ENCODE measurements at places on chromosomes 3 and 15. TPM values are rescaled to one million over a fixed set of nuclear protein-coding genes. Genes with fewer than 3 reads are reported as not detected.

Gene CPNE9
- total RNA-seq: not detected

GRCh38 chr3:55170444-55170843, 242.6 kb upstream of the LRTM1 start:
- H3K36me3 ChIP-seq: no peaks in the 10 kb centered on the region
- peak overlapping the region; percentile 99 for H3K27ac ChIP-seq
- no peaks in the 10 kb centered on the region for H3K27me3 ChIP-seq
- H3K4me3 ChIP-seq: peak overlapping the region; percentile 42
- peaks cover 47% of the 10 kb centered on the region for H3K4me1 ChIP-seq

Gene PLS1
- total RNA-seq: 7.3 TPM

- no peak overlapping the region for H3K27ac ChIP-seq
- no peak overlapping the region for H3K4me3 ChIP-seq
- H3K36me3 ChIP-seq: peaks cover 59% of the 10 kb centered on the region
- H3K27me3 ChIP-seq: no peaks in the 10 kb centered on the region
- no peak for DNase-seq
Measured at GRCh38 chr3:138245026-138245425, 57.9 kb downstream of the ARMC8 start.

Gene SNTN
- total RNA-seq: not detected

DNA sequence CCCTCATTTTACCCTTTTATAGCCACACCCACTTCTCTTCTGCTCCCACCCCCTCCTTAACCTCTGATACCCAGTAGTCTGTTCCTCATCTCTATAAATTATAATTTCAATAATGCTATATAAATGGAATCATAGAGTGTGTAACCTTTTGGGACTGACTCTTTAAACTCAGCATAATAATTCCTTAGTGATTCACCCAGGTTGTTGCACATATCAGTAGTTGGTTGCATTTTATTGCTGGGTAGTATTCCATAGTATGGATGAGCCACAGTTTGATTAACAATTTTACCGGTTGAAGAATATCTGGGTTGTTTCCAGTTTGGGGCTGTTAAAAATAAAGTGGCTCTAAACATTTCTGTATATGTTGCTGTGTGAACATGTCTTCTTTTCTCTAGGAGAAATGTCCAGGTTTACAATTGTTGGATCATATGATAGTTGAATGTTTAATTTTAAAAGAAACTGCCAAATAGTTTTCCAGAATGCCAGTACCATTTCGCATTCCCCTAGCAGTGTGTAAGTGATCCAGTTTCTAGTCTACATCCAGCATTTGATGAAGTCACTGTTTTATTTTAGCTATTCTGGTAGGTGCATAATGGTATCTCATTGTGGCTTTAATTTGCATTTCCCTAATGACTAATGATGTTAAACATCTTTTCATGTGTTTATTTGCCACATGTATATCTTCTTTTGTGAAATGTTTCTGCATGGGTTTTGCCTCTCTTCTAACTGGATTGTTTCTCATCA, 68.5 kb downstream of the VPS8 start:
- no peak overlapping the region for H3K27ac ChIP-seq
- H3K4me1 ChIP-seq: no peaks in the 10 kb centered on the region
- DNase-seq: no peak
- H3K4me3 ChIP-seq: no peak overlapping the region

- no peaks in the 10 kb centered on the region for H3K27me3 ChIP-seq
- H3K27ac ChIP-seq: no peak overlapping the region
Measured at GRCh38 chr3:157369727-157370421, 66.8 kb upstream of the PTX3 start.

Gene RNU6-1
- total RNA-seq: not detected

Gene COMMD2
- 51.2 TPM for total RNA-seq

GRCh38 chr3:100463002-100463401, 29.4 kb upstream of the TMEM45A start:
- H3K4me1 ChIP-seq: peaks cover 9% of the 10 kb centered on the region
- H3K4me3 ChIP-seq: no peak overlapping the region
- H3K27me3 ChIP-seq: no peaks in the 10 kb centered on the region
- no peak overlapping the region for H3K27ac ChIP-seq
- H3K36me3 ChIP-seq: no peaks in the 10 kb centered on the region

- H3K27ac ChIP-seq: peak overlapping the region; percentile 38
- H3K4me1 ChIP-seq: peaks cover 4% of the 10 kb centered on the region
- no peak overlapping the region for H3K4me3 ChIP-seq
- H3K36me3 ChIP-seq: no peaks in the 10 kb centered on the region
Measured at GRCh38 chr15:28904541-28905315, 19.0 kb downstream of the APBA2 start.

DNA sequence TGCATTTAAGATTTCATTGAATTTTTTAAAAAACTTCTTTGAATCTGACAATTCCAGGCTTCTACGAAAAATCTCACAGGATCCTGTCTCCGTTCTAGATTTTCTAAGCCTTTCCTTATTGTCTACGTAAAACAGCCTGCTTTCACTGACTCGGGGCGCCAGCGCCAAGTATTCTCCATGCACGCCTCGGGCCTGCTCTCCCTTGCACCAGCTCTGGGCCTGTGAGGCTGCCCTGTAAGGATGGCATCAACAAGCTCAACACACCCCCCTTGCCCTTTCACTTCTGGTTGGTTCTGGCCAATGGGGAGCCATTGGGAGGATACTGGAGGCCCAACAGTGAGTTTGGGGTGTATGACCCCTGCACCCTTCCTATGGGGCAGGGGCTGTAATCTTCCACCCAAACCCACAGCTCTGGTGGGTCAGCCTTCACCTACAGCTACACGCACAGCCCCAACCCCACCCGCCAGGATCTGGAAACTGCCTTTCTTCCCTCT, 47.8 kb downstream of the SLC41A3 start:
- H3K27ac ChIP-seq: no peak overlapping the region
- peaks cover 8% of the 10 kb centered on the region for H3K36me3 ChIP-seq
- no peaks in the 10 kb centered on the region for H3K27me3 ChIP-seq

- no peaks in the 10 kb centered on the region for H3K36me3 ChIP-seq
- H3K4me1 ChIP-seq: no peaks in the 10 kb centered on the region
- H3K27me3 ChIP-seq: no peaks in the 10 kb centered on the region
- H3K27ac ChIP-seq: no peak overlapping the region
- H3K4me3 ChIP-seq: no peak overlapping the region
Measured at GRCh38 chr3:83873550-83873949, 1085.2 kb upstream of the CADM2 start.

DNA sequence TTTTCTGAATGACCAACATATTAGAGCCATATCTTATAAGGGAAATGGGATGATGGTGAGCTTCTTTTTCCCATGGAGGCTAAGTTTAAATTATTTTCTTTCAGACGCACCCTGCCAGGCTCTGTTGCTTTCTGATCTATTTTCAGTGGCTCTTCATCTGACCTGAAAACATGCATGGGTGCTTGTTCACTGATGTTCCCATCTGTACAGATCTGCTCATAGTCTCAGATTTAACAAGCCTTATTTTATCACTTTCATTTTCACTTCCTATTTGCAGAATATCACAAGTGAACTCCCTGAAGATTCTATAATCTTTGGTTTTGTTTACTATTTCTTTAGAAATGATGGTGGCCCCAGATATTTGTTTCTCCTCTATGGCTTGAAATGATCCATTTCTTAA, 31.1 kb upstream of the SUCLG2 start:
- no peak for DNase-seq
- H3K27me3 ChIP-seq: no peaks in the 10 kb centered on the region
- H3K27ac ChIP-seq: no peak overlapping the region
- H3K4me3 ChIP-seq: no peak overlapping the region
- H3K4me1 ChIP-seq: no peaks in the 10 kb centered on the region
- no peaks in the 10 kb centered on the region for H3K36me3 ChIP-seq

DNA sequence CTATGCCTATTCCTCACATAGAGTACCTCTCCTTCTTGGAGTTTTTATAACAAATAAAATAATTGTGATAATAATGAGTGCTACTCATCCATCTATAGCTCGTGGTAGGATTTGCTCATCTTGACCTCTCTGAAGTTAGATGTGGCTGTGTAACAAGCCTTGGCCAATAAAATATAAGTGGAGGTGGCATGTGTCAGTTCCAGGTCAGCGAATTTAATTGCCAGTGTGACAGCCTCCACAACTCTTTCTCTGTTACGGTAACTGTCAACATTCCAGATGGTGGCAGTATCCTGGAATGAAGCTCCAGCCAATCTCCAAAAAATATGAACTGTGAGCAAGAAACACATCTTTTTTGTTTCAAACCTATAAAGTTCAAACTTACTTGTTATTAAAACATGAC, 13.8 kb downstream of the CLRN1 start:
- H3K27me3 ChIP-seq: peaks cover 57% of the 10 kb centered on the region
- H3K4me3 ChIP-seq: no peak overlapping the region
- no peaks in the 10 kb centered on the region for H3K36me3 ChIP-seq
- DNase-seq: no peak
- H3K4me1 ChIP-seq: peaks cover 8% of the 10 kb centered on the region

DNA sequence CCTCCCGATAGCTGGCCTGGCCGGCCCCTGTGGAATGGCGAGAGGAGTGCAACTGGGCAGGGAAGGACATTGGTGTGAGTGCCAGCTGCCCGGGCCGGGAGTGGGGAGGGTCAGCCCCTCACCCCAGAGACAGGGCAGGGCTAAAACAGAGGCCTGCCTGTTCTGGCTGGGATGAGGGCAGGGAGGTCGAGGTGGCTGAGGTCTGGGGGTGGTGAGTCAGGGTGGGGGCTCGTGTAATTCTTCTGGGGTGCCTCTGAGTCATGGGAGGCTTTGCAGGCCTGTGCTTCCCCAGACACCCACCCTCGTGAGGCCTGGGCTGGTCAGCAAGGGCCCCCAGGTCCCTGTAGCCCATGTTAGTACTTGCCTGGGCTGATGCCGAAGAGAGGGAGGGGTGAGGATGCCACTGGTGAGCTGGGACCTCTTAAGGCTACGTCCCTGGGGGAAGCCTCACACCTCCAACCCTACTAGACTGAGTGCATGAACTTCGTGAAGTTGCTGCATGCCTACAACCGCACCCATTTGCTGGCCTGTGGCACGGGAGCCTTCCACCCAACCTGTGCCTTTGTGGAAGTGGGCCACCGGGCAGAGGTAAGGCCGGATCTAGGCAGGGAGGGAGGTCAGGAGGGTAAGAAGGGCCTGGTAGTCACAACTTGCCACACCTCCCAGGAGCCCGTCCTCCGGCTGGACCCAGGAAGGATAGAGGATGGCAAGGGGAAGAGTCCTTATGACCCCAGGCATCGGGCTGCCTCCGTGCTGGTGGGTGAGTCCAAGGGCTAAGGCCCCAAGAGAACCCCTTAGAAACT, 1.7 kb downstream of the SEMA3B start:
- DNase-seq: no peak
- no peaks in the 10 kb centered on the region for H3K27me3 ChIP-seq
- H3K36me3 ChIP-seq: peaks cover 6% of the 10 kb centered on the region
- H3K27ac ChIP-seq: peak overlapping the region; percentile 35

DNA sequence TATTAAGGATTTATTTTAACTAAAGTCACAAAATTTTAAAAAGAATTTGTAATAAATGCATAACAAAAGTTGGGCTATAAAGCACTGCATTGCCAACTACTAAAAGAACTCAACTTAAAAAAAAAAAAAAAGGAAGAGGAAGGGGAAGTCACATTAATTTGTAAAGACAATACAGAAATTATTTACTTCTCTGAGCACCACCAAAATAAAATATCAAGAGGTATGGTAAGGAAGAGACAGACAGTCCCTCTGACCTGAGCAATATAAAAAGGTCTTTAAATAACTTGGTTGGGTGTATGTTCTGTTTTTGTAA, 83.5 kb downstream of the UACA start:
- no peaks in the 10 kb centered on the region for H3K4me1 ChIP-seq
- peaks cover 30% of the 10 kb centered on the region for H3K36me3 ChIP-seq
- H3K27me3 ChIP-seq: no peaks in the 10 kb centered on the region
- peak overlapping the region; percentile 58 for H3K27ac ChIP-seq
- no peak overlapping the region for H3K4me3 ChIP-seq

DNA sequence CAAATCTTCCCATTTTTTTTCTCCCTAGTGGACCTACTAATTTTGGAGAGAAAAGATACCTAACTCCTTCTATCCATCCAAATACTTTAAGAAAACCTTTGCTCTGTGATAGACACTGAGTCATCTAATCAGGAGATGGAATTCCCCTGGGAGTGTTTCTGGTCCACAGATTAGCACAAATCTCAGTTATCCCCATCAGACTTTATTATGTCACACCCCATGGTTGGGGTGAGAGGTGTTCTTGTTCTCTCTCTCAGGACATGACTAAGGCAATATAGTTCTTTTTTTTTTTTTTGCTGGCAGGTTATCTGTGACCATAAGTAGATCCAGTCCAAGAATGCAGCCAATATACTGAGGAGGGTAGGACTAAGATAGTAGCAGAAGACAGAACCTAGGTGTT, 15.8 kb downstream of the SLC9A9 start:
- peaks cover 17% of the 10 kb centered on the region for H3K4me1 ChIP-seq
- peak; percentile 20 for DNase-seq
- H3K27ac ChIP-seq: no peak overlapping the region
- H3K27me3 ChIP-seq: no peaks in the 10 kb centered on the region
- no peak overlapping the region for H3K4me3 ChIP-seq

Gene COX17
- 47.9 TPM for total RNA-seq

DNA sequence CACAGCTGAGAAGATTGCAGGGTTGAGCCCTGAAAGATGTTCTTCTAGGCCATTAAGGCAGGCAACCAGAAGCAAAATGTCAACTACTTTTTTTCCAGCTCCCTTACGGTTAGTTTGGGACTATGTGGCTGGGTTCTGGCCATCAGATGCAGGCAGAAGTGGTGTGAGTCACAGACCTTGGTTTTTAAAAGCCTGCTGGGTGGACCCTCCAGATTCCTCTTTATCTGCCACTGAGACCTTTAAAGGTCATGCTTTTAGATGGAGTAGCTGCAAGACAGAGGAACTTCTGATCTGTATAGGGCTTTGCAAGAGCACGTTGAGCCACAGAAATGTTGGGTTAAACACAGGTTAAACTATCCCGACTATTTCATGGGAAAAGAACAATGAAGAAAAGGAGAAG, 102.9 kb downstream of the CHST2 start:
- no peak overlapping the region for H3K4me3 ChIP-seq
- H3K36me3 ChIP-seq: no peaks in the 10 kb centered on the region
- no peaks in the 10 kb centered on the region for H3K4me1 ChIP-seq
- no peaks in the 10 kb centered on the region for H3K27me3 ChIP-seq

GRCh38 chr15:25068696-25069095, 113.9 kb downstream of the SNRPN start:
- DNase-seq: no peak
- H3K27me3 ChIP-seq: no peaks in the 10 kb centered on the region
- H3K4me1 ChIP-seq: no peaks in the 10 kb centered on the region
- H3K27ac ChIP-seq: no peak overlapping the region
- no peak overlapping the region for H3K4me3 ChIP-seq

- H3K27me3 ChIP-seq: no peaks in the 10 kb centered on the region
- peaks cover 10% of the 10 kb centered on the region for H3K4me1 ChIP-seq
- no peak for DNase-seq
- H3K27ac ChIP-seq: no peak overlapping the region
- no peaks in the 10 kb centered on the region for H3K36me3 ChIP-seq
- no peak overlapping the region for H3K4me3 ChIP-seq
Measured at GRCh38 chr3:124784686-124785382, 54.6 kb downstream of the UMPS start.

GRCh38 chr3:189598530-189599225, 32.5 kb upstream of the TP63 start:
- H3K4me3 ChIP-seq: no peak overlapping the region
- H3K27me3 ChIP-seq: no peaks in the 10 kb centered on the region
- no peak overlapping the region for H3K27ac ChIP-seq
- no peaks in the 10 kb centered on the region for H3K36me3 ChIP-seq
- no peak for DNase-seq
- no peaks in the 10 kb centered on the region for H3K4me1 ChIP-seq

GRCh38 chr3:18419232-18419631, 5.9 kb downstream of the SATB1 start:
- peaks cover 98% of the 10 kb centered on the region for H3K27me3 ChIP-seq
- DNase-seq: no peak
- peaks cover 9% of the 10 kb centered on the region for H3K4me1 ChIP-seq
- H3K36me3 ChIP-seq: no peaks in the 10 kb centered on the region
